B cell (primary cell): ENCODE measurements at places on chromosomes 12 and 14. TPM values are rescaled to one million over a fixed set of nuclear protein-coding genes. Genes with fewer than 3 reads are reported as not detected.

DNA sequence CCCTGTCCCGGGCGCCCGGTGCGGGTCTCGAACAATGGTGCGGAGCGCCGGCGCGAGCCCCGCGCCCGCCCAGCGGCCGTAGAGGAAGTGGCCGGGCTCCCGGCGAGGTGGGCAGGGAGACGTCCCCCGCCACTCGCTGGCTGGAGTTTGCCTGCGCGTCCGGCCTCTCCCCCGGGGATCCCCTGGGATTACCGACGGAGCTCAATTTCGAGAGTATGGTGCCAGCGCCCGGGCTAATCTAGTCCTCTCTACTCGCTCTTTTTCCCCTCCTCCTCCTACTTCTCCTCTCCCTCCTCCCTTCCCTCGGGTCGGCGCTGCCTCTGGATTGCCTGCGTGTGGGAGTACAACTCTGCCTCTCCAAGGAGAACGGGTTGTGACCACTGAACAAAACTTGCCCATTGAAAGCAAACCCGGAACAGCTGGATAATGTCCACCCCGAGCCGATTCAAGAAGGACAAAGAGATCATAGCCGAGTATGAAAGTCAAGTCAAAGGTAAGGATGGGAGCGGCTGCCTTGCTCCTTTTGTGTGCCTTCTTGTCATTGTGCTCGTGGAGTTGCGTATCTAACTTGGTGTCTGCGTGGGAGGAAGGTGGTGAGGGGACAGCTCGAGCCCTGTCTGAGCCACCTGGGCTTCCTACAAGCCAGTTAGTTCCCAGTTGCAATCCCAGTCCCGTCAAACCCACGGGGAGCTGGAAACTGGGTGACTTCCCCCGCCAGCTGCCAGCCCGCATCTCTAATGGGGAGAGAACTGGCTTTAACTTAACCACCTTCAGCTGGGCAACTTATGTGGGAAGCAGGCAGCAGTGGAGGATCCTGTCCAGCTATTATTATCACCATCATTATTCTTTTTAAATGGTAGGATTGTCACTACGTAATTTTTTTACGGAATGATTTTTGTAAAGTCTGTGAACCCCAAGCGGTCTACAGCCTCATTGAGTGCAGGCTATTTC is at the start of gene SRGAP1:
Gene SRGAP1, plus strand, starts transcription at position 310 of the 951 bp plus-strand sequence. Its CDS starts 117 bp downstream, at position 427.
- DNase-seq, result peak; percentile 32

KRT73 gene
- total RNA-seq, result not detected in 2 replicates

LALBA gene
- total RNA-seq, result not detected in 2 replicates

- no peak for DNase-seq
These were observed 14.3 kb downstream of the FNTB start for GRCh38 chr14:65000898-65001591.

MANSC4 gene
- not detected in 2 replicates for total RNA-seq

DNA sequence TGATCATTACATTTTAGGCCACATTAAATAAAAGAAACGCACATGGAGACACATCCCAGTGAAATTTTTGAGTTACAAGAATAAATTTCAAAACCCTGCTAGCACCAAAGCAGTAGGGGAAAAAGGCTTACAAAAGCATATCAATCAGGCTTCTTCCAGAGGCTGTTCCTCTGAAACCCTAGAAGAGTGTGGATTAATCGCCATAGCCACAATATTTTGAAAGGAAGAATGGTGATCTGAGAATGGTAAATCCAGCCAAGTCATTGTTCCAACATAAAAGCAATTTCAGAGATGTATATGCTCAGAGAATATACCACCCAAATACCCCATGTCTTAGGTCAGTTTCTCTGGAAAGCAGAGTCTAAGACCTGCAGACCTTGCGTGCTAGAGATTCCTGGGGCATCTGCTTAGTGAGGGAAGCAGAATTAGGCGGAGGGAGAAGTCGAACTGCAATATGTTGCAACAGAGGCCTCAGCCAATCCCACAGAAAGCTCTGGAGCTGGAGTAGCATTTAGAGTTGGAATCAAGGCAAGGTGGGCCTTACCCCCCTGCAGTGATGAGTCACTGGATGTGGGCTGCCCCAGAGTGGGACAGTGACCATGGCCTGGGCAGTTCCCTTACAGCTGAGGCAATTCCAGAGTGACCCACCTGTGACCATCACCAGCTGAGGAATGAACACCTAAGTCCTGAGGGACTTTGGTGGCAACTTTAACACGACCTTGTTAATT is 125.2 kb downstream of the NTF3 start:
- DNase-seq, result no peak

LAG3 gene
- total RNA-seq, result not detected in 2 replicates

GRCh38 chr12:5873281-5873919 is 71.7 kb downstream of the ANO2 start:
- no peak for DNase-seq

LRRC43 gene
- total RNA-seq, result not detected in 2 replicates

ERP27 gene
- 9.0 and 12.4 TPM in 2 replicates for total RNA-seq

DNA sequence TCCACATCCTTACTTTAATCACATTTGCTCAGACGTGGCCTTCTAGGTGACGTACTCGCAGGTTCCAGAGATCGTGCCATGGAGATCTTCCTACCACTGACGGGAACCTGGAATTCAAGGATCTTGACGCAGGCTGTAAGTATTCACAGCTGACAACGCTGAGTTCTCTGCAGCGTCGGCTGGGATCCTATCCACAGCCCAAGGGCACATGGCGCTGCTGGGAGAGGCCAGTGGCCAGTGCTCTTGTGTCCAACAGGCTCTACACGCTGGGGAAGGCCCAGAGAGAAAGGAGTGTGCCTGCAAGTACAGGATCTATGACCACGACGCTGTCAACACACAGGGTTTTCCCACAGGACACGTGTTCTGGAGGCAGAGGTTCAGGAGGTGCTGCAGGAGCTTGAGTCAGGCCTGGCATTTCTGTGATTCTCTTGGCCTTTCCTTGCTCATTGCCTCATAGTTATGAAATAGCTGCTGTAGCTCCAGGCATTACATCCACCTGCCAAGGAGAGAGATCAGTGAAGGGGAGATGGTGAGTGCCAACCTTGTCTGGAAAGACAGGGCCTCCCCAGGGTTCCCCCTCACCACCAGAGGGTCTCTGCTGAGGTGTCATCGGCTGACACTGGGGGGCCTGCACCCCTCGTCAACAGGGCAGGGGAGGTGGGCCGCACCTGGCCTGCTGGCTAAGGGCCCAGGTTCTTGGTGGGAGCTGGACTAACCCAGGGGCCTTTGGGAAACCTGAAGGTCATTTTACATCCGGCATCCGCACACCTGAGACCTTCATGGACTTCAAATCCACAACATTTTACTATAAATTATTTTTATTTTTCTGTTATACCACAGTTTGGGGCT is 21.3 kb downstream of the LRCOL1 start:
- DNase-seq, result no peak

GRCh38 chr14:80954687-80955299 is 628 bp upstream of the TSHR start:
- DNase-seq, result peak; percentile 81

C3AR1 gene
- 0.15 and 0.64 TPM in 2 replicates for total RNA-seq

GRCh38 chr14:33711811-33712216 is 239.1 kb downstream of the EGLN3 start:
- no peak for DNase-seq

DNA sequence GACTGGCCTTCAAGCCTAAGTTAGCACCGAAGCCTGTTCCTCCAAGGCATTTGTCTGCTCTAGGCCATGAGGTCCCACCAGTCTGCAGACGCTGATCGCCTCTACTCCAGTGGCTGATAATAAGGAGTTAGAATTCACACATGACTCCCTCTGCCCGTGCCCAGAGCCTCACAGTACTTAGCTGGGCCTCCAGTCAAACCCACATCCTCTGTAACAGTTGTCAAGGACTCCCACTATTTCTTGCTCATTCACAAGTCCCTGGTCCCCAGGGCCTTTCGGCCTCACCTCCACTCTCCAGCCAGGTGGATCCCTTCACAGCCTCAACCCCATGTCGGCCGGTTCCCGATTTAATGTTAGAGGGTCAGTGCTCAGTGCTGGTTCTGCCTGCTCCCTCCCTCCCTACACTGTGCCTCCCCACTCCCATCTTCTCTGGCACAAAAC is 6.3 kb upstream of the KRT5 start:
- DNase-seq, result no peak

DNA sequence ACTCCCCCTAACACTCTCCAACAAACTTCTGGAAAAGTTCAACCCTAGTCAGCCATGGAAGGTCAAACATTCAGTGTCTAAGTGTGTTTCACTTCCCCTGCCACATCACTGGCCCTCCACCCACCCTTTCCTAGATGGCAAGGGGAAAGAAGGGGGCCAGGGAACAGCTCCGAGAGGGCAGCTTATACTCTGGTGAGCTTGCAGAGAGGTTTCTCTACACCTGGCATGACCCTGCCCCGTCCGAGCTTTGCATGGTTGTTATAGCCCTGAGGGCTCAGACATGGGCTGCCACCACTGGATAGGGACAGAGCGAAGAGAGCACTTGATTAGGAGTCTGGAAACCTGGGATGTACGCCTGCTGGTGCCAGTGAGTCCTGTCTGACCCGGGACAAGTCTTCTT is 4.0 kb downstream of the ACVRL1 start:
- DNase-seq, result no peak

DNA sequence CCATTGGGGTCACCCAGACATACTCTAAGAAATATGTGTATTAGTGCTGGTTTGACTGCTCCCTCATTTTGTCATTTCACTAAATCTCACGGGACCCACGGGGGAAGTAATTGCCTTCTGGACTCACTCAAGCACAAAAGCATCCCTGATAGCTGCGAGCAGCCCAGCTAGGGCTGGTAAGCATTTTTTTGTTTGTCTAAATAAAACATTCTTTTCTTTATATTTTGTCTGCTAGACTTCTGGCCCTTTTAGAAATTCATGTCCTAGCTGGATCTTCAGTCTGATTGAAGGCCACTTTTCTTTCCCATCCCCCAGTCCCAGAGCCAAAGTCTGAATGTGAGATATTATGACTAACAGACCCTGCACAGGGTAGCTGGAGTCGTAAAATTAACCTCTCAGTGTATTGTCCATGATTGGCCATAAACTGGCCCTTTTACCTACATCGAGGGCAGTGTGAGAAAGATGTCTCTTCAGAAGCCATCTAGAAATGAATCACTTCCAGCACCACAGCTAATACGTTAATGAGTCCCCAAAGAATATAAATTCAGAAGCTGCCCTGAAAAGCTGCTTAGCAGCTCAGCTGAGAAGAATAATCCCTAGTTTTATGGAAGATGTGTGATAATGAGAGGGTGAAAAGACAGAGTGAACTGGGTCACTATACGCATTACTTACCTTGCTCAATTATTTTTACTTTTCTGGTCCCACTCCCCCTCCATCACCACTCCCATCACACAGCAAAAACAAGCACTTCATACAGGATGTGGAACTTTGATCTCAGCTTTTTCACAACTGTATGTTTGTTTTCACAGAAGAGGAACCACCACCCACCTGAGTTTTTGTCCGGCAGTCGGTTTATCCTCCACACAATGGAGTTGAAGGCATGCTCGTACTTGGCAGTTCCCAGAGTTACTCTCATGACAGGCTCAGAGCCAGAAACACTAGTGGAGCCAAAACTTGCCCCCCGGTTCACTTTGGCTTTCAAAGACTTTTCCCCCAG is 55.6 kb upstream of the GTF2A1 start:
- peak; percentile 15 for DNase-seq

GRCh38 chr14:36300337-36300736 is 20.1 kb downstream of the MBIP start:
- DNase-seq, result no peak

PRH1 gene
- 33.6 and 39.7 TPM in 2 replicates for total RNA-seq

GRCh38 chr12:18332173-18332572 is 70.9 kb downstream of the PIK3C2G start:
- DNase-seq, result no peak

DNA sequence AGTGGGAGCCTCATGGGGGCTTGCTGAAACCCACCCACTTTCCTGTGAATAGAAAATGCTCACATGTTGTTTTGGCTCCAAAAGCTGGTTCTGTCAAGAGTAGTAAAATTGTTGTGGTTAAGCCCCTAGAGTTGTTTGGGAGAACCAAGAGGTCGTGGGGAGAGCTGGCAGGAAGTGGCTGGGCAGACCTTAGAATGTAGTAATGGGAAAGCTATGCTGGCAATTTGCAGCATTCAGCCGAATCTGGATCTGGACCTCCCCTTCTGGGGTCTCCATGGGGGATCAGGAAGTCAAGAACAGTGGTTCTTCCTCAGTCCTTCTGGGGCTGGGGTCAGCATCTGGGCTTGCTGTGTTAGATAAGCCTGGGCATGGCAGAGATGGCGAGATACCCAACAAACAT is 150.6 kb upstream of the TBX3 start:
- no peak for DNase-seq

DNA sequence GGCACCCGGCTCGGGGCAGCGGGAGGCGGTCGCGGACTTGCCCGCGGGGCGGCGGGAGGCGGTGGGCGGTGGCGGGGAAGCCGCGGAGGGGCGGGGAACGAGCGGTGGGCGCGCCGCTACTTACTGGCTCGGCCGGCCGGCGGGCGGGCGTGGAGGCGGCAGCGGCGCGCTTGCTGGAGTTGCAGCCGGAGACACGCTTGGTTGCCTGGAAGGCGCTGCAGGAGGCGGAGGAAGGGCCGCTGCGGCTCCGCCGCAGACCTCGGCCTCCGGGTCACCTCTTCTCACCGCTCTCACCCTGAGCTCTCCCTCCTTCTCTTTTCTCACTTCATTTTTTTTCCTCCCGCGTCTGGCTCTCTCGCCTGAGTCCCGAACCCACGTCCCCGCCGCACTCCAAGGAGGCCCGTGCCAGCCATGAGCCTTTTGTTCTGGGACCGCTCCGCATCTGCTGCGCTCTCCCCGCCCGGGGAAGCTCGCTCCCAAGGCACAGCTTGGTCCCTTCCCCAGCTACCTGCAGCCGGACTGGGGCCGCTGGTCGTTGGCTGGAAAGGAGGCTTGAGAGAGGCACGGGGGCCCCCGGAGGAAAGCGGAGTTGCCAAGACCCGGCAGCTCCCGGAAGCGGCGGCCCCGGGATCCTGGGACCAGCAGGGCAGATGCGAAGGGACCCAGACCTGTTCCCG is 592 bp upstream of the KCNK10 start:
- peak; percentile 33 for DNase-seq

DNA sequence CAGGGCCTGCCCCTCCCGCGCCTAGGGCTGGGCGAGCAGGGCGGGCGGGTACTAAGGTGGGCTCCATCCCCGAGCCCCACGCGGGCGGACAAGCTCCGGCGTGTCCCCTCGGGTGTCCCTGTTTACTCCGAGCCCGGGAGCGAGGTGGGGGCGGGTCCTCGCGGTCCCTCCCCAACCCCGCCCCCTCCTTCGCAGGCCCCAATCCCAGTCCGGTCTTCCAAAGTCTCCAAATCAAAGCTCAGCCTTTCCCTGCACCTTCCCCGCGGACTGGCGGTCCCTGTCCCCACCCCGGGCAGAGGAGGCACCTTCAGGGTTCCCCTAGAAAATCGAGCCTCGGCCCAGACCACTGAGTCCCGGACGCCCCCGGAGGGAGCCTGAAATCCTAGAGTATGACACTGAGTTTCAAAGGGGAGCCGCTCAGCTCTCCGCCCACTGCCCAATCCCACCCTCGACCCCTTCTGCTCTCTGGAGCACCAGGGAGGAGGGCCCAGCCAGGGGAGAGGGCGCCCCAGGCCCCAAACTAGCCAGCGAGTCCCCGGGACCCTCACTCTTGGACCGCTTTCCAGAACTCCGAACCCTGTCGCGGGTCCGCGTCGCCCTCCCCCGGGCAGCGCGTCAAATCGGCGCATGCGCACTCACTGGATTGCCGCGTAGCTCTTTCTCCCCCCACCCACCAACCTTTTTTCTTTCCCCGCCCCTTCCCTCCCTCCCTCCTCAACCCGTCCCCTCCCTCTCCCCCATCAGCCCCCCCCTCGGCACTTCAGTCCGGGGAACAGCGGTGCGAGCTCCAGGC is at the start of gene LRP1:
Gene LRP1, plus strand, starts transcription at position 758 of the 793 bp plus-strand sequence. CDS start 482 bp downstream, outside the sequence.
- DNase-seq, result peak; percentile 83
